ENCODE measurements at places on chromosomes 16 and 17. TPM values are rescaled to one million over a fixed set of nuclear protein-coding genes. Genes with fewer than 3 reads are reported as not detected.

Gene MT1F
- total RNA-seq: 3.0 TPM

GRCh38 chr17:15262291-15263205 lies 2.6 kb downstream of the PMP22 start:
- DNase-seq: peak; percentile 94

DNA sequence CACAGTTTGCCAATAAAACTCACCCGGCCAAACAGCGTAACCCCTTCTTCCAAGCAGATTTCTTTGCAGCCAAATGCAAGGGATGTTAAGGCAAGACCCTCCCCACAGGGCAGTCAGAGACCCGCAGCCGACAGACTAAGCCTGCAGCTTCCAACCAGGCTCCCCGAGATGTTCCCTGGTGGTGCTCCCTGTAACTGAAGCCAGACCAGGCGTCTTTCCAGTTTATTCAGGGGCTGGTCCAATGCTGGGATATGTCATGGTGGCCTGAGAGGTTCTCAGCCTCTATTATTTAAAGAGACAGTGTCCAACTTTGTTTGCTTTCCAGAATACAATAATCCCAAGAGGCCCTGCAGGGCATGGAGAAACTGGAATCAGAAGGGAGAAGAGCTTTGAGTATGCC lies at the start of gene PMP22:
TSS of gene PMP22 (minus strand) at position 196 of the 400 bp plus-strand sequence. CDS start 4,599 bp downstream, outside the sequence.
- peak; percentile 63 for DNase-seq

DNA sequence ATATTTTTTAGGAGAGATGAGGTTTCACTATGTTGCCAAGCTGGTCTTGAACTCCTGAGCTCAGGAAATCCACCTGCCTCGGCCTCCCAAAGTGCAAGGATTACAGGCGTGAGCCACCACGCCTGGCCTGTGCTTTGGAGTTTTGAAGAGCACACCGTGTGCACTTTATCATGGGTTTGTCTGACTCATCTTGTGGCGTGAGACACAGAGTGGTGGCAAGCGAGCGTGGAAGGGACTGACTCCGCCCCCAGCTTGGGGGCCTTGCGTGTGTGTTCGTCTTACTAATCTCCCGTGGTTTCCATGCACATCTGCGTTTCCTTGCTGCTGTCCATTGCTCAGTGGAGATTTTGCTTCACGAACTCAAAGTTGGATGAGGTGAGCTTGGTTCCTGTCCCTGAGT lies 22.9 kb downstream of the CRAMP1 start:
- DNase-seq: no peak

Gene GRN
- total RNA-seq: 156 TPM

- no peak for DNase-seq
Measured at GRCh38 chr16:87380403-87380802, 3.2 kb downstream of the FBXO31 start.

GRCh38 chr16:22786284-22786683 lies 27.7 kb upstream of the HS3ST2 start:
- DNase-seq: no peak

GRCh38 chr17:42760652-42761581 lies at the start of gene RAMP2:
RAMP2 (plus strand) TSS chr17:42761227; CDS start chr17:42761262, 35 bp downstream.
- DNase-seq: peak; percentile 60

Gene REXO5
- 5.4 TPM for total RNA-seq

Gene ROGDI
- 134 TPM for total RNA-seq

Gene NEURL4
- 34.7 TPM for total RNA-seq

- no peak for DNase-seq
Measured at GRCh38 chr17:4375039-4375748, 8.7 kb upstream of the UBE2G1 start.
